ENCODE measurements at places on chromosomes 11 and 22.

- peak; percentile 92 for DNase-seq
These were observed at the start of gene BCL2L13 for GRCh38 chr22:17638432-17639246. Gene BCL2L13 (plus strand): TSS chr22:17638757. CDS start chr22:17655712, 16,955 bp downstream.

GRCh38 chr11:72525466-72525865 is 91.1 kb upstream of the CLPB start:
- no peak for DNase-seq

GRCh38 chr22:29219881-29220670 is 14.4 kb downstream of the EMID1 start:
- DNase-seq: no peak

DNA sequence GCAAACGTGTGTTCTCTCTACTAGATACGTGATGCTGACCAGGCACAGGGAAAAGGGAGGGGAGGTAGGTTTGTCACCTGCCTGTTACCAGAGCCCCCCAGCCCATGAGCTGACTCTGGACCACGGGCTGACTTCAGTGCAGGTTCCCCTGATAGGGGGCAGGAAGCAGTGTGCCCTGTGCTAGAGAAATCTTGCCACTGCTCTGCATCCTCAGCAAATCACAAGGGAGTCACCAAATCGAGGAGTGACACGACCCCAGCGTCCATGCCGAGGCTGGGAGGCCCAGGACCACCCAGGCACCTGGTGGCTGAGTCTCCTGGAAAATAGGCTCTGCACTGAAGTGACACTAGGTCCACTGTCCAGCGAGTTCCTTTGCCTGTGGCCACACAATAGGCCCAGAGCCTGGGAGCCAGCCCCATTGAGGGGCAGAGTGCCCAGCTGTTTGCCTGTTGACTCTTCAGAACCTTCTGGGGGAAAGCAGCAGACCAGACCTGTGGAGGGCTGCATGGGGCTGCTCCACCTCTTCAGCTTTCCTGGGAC is 99.3 kb downstream of the CTTN start:
- peak; percentile 12 for DNase-seq

- no peak for DNase-seq
These were observed 23.4 kb upstream of the SHISAL1 start for GRCh38 chr22:44335903-44336803.

GRCh38 chr22:49024775-49025440 is 802.8 kb downstream of the BRD1 start:
- no peak for DNase-seq

GRCh38 chr11:15704064-15704463 is 589.3 kb downstream of the INSC start:
- no peak for DNase-seq

DNA sequence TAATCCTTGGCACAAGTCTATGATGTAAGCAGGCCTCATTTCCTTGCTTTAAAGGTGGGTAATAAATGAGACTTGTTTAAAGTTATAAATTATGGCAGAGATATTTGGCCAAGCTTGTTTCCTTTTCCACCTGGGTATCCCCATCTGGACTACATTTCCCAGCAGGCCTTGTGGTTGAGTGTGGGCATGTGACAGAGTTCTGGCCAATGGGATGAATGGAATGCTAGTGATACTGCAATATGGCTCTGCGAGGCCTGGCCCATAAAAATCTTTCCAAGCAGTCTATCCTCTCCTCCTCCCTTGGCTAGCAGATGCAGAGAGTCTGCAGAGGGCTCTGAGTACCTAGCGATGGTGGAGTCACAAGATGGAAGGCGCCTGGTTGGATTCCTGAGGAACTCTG is 102.5 kb downstream of the TIMP3 start:
- DNase-seq: no peak

All from left ventricle myocardium inferior (tissue), 1 donor.